Dermis microvascular lymphatic vessel endothelial cell (primary cell): ENCODE measurements at places on chromosomes 7 and 10. TPM values are rescaled to one million over a fixed set of nuclear protein-coding genes. Genes with fewer than 3 reads are reported as not detected.

- DNase-seq, result no peak
Observed at GRCh38 chr7:87476179-87476557, 688 bp upstream of the ABCB4 start.

GRCh38 chr10:61899997-61900828 is 1.3 kb upstream of the ARID5B start:
- DNase-seq, result peak; percentile 56

Gene SPAM1
- not detected in 2 replicates for total RNA-seq

DNA sequence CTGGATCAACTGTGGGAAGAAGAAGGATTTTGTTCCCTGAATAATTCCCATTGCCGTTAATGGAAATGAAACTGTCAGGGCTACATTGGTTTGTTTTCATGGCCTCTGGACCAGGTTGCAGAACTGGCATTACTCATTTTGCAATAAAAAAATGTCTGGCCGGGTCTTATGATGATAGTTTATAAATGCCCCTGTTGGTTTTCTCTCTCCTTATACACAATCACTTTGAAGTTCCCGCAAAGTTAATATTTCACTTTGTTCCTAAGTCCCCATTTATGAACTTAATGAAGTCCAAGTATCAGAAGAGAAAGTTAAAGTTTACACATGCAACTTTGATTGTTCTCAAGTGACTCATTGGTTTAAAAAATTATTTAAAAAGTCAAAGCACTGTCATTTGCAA is 150.7 kb upstream of the PRR15 start:
- no peak for DNase-seq

GRCh38 chr10:120734483-120735078 is 116.6 kb upstream of the WDR11 start:
- DNase-seq, result no peak

DNA sequence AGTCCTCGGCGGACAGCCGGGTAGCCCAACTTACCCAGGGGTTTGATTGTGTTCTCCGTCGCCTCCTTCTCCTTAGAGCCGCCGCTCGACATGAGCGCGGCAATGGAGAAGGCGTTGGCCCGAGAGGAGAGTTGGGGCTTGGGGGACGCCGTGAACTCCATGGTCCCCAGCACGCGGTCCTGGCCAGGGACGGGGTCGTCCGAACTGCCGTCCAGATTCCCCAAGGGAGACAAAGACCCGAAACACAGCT is 515 bp downstream of the TBX20 start:
- no peak for DNase-seq

DNA sequence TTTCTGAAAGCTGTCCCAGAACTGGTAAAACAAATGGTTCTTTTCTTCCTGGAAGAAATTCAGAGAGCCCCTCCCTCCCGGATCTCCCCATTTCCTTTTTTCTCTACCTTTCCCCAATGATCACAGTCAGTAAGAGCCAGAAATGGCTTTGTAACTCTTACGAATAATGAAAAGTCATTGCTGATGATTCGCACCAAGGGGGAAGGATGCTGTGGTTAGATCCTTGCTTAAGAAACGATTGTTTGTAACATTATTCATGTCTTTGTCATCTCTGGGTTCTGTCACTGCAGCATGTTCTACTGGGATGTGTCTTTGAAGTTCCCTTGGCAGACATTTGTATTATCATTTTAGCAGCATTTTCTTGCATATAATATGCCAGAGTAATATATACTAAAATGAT is 138.9 kb downstream of the CACNB2 start:
- DNase-seq, result no peak
